CD4-positive, alpha-beta T cell treated with Interleukin-1 beta for 1 hour (primary cell): ENCODE measurements at places on chromosomes 5 and 9.

- DNase-seq: no peak
Measured at GRCh38 chr9:70049672-70050271, 6.1 kb downstream of the MAMDC2 start.

GRCh38 chr5:176441921-176442323 lies 6.3 kb upstream of the FAF2 start:
- DNase-seq: no peak

- DNase-seq: no peak
Measured at GRCh38 chr5:55897206-55897894, 46.2 kb downstream of the IL31RA start.

DNA sequence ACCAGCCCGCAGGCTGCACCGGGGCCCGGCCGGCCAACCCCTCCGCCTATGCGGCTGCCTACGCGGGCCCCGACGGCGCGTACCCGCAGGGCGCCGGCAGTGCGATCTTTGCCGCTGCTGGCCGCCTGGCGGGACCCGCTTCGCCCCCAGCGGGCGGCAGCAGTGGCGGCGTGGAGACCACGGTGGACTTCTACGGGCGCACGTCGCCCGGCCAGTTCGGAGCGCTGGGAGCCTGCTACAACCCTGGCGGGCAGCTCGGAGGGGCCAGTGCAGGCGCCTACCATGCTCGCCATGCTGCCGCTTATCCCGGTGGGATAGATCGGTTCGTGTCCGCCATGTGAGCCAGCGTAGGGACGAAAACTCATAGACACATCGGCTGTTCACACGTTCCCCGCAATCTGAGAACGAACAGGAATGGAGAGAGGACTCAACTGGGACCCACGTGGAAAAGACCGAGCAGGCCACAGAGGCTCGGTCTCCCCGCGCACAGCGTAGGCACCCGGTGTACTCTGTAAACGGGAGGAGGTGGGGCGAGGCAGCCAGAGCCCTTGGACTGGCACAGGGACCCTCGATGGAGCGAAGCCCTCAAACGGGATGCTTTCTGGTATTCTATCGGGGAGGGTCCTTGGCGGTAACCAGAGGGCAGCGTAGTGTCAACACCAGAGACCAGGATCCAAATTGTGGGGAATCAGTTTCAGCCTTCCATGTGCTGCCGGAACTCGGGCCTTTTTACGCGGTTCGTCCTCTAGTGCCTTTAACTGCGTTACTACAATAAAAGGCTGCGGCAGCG lies 1.9 kb downstream of the FOXE1 start:
- DNase-seq: no peak

DNA sequence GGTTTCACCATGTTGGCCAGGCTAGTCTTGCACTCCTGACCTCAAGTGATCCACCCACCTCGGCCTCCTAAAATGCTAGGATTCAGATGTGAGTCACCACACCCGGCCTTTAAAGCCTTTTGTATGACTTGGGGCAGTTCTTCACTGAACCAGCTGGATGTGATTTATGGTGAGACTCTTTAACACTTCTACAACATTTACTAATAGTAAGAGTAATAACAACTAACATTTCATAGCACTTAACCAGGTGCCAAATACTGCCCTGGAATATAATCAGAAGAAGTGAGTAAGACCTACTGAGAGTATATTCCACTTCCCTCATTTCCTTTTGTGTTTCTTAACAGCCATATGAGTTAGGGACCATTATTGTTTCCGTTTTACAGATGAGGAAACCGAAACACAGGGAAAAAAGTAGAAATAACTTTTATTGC lies 10.0 kb downstream of the ZSWIM6 start:
- DNase-seq: no peak
